ENCODE measurements at places on chromosomes 11 and 22.

- DNase-seq: no peak
Observed at GRCh38 chr11:60182541-60183330, at the start of gene MS4A6A. MS4A6A (minus strand) TSS chr11:60183083; CDS start chr11:60181727, 1,356 bp downstream.

DNA sequence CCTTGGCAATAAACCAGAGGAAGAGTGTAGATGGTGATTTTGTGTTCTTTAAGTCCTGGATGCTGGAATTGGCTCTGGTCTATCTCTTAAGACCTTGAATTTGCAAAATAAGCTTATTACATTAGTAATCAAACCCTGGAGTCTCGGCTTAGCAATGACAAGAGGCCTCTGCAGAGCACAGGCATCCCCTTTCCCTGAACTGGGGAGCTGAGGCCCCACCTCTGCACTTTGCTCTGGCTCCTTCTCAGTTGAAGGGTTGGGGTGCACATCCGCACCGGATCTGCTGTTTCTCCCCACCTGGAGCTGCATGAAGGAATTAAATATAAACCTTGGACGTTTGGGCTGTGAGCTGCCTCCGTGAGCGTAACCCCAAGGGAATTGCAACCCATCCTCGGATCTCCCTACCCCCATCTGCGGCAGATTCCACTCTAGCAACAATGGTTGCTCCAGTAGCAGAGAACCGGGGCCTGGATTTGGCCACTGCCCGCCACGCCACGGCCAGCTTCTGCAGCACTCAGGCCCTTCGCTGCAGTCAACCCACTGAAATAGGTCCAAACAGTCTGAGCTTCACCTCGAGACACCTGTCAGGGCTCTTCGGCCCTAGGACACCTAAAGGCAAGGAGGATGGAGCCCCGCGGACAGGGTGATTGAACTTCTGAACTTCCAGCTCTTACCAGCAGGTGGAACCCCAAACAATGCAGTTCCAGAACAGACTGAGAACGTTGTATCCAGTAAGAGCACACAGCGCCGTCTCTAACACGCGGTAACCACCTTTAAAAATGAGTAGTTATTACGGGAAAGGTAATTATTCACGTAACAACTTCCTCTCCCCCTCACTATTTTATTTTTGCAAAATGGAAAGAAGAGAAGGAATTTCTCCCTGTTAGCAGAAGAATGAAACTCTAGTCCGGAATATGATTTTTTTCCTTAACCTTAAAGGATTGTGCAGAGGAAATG is 54.8 kb upstream of the CAPRIN1 start:
- DNase-seq: peak; percentile 83

DNA sequence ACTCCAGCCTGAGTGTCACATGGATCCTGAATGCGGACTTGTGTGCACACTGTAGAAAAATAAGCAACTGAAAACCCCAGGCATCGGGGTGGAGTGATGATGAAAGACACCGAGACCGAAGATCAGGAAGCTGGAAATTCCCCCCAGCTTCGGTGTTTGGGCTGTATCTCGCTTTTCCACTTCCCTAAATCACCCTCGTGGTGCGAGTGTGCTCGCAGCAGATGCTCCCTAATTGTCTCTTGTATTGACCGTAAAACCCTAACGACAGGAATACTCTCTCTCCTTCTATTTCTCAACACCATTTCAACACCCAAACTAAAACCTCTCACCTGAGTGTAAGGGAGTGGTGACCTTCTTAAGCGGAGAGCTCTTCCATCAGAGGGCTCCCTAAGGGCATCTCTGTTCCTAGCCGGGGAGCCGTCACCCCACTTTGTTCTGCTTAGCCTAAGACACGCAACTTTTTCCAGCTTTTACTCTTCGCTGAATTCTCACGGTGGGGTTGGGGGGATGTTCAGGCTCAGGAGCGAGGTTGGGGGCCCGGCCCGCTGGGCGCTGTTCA is 635 bp upstream of the GRK3 start:
- peak; percentile 68 for DNase-seq

DNA sequence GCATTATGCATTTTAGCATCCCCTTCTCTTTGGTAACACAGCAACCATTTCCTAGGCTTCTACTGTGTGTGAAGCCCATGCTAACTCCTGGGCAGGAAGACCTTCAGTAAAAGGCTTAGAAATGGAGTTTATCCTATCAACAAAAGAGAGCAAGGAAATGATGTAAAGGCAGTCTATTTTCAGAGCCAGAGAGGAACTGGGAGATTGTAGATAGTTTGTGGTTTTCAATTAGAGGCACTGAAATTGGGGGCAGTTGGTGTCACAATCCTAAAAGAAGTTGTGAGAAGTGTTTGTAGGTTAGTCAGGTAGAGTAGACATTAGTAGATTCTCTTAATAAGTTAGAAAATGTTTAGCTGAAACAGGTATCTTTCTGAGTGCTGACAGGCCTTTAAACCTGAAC is 7.1 kb downstream of the ACAD8 start:
- DNase-seq: no peak

DNA sequence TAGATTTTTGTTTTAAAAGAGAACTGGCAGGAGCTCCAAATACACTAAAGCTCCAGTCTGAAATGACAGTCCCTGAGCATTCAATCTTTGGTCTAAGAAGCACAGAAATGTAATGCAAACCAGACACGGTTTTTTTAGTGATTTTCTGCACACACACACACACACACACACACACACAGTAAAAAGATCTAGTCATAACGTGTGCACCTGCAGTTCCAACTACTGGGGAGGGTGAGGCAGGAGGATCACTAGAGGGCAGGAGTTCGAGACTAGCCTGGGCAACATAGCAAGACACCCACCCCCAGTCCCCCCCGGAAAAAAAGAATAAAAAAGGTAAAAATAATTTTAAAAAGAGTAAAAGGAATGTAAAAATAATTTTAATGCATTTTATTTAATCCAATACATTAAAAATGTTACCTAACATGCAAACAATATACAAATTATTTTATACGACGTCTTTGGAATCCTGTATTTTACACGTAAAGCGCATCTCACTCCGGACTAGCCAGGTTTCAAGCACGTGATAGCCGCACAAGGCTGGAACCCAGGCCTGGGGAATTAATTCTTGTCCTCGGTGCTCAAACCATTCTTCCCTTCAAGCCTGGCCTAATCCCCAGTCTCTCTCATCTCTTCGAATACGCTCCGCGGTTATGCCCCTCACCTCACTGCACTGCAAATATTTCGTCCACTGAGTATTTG is 762 bp upstream of the TBC1D22A start:
- DNase-seq: no peak

GRCh38 chr11:115930886-115931547 is 426.8 kb upstream of the CADM1 start:
- no peak for DNase-seq

- DNase-seq: no peak
Observed at GRCh38 chr11:86934926-86935579, 20.1 kb downstream of the FZD4 start.

GRCh38 chr11:68212421-68213134 is 518 bp downstream of the KMT5B start:
- peak; percentile 62 for DNase-seq

GRCh38 chr11:128311742-128312719 is 275.3 kb downstream of the ETS1 start:
- no peak for DNase-seq

- no peak for DNase-seq
Observed at GRCh38 chr22:32331236-32331917, 26.3 kb upstream of the RFPL3 start.

DNA sequence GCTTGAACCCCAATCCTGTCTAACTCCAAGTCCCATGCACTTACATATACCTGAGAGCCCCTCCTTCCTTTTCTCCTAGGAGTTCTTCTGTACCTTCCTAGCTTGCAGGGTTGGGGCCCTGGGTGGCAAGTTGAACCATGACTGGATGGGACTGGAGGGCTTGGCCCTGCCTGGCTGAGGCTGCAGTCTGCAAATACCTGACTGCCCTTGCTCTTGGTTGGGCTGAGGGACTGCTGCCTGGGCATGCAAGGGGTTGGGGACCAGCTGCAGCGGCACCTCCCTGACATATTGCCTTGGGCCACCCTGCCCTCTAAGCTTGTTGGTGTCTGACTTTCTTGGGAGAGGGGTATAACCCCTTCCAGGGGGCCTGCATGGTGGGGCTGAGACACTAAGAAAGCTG is 9.8 kb upstream of the SLC39A13 start:
- DNase-seq: no peak

DNA sequence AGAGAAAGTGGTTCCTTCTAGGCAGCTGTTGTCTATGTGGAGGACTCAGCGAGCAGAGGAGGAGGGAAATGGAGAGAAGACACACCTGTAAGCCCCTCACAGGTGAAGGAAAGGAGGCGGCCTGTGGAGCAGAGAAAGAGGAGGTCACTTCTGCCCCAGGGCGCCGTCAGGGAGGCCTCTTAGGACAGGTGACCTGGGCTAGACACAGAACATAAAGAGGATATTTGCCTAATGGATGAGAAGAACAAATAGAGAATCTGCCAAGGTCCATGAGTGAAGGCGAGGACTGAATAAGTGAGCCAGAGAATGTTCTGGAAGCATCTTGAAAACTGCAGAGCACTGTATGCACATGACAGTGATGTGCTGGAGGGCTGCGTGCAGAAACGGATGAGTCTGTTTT is 2.2 kb upstream of the SCUBE1 start:
- DNase-seq: no peak

DNA sequence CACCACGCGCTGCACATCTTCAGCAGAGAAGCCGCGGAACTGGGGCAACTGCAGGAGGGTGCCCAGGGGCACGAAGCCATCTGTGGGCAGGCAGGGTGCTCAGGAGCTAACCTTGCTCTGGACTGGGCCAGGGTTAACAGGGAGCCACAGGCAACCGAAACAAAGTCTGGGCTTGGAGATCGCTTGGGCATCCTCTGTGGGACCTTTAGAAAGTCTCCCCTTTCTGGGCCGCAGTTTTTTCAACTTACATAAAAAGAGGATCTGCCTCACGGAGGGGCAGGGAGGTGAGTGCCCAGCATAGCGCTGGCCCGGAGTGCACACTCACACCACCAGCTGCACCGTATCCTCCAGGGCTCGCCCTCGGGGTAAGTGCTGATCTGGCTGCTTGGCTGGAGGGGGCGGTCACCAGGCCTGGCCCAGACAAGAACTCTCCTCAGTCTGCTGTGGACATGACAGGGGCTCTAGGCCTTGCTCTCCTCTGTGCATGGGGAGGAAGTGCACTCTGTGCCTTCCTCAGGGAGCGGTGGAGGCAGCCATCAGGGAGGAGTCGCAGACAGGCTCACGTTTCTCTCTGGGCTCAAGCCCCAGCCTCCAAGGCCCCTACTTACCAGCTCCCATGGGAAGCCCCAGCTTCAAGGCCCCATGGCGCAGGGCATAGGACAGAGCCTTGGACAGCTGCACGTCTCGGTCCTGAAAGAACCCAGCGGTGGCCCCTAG is 937 bp downstream of the TRPT1 start:
- no peak for DNase-seq

GRCh38 chr11:62435846-62436660 is 17.2 kb downstream of the SCGB1A1 start:
- DNase-seq: no peak

DNA sequence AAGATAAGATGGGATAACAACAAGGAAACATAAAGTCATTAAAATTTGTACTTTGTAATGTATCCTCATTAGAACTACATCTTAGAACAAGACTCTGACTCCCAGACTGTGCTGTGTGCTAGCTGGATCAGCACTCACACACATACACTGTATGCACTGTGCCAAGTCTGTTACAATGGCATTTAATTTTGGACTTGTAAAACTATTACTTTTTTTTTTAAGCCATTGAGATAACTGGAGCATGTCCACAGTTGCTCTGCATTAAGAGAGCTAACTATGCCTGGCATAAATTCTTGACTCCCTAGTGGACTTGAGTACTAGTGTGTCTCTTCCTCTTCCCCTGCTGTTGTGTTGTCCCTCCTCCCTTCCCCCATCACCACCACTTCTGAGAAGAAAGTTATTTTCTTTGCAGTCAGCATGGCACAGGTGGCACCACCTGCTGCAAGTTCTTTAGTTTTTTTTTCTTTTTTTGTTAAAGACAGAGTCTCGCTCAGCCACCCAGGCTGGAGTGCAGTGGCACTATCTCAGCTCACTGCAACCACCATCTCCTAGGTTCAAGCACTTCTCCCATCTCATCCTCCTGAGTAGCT is 268.6 kb downstream of the TMEM135 start:
- DNase-seq: no peak

GRCh38 chr11:105389952-105390351 is 219.9 kb upstream of the GRIA4 start:
- DNase-seq: no peak

GRCh38 chr11:23780231-23780630 is 716.6 kb upstream of the LUZP2 start:
- no peak for DNase-seq

DNA sequence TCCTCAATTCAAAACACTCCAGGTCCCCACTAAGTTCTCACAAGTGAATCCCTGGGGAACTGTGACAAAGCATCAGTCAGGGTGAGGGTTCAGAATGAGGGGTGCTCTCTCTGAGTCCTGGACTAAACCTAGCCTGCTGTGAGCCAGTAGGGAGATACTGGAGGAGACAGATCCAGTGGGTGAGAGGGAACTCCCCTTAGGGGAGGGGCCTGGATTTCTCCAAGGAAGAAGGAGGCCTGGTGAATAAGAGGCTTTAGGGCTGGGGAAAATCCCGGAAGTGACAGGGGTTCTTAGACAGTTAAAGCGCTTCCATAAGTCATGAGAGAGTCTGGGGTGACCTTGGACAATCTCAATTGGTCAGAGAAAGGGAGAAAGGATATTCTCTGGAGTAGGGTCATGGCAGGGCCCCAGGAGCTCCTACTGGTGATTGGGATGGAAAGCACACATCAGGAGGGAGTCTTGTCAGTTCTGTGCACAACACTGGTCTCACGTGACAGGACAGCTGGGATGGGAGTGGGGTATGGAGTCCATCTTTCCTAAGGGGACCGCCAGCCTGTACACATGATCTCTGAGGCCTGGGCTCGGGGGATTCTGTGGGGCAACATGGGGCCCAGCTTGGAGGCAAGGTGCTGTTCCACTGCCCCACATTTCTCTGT is 1.5 kb downstream of the TBC1D10A start:
- DNase-seq: no peak

- DNase-seq: no peak
Observed at GRCh38 chr11:5204787-5205186, 4.3 kb upstream of the OR51V1 start.

DNA sequence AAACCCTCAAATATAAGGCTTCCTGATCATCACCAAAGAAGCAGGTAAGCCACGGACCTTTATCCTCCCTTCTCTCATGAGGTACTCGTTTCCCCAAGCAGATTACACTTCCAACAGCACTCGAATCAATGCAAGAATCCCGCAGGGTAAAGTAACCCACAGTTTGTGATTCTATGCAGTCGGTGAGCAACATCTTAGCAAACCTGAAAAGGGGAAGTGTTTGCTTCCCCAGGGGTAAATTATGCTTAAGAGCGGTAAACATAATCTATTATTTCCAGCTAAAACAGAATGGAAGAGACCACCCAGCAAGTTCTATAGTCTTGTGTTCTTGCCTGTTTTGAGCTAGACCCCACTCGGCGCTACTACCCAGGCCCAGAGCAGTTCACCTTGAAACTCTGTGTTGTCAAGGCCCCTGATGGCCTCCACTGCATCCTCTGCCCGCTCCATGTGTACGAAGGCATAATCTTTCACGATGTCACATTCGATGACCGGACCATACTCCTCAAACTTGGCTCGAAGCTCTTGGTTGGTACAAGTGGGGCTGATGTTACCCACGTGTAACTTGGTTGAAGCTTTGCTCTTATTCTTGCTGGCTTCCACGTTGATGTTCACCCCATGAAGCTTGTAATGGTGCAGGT is 1.3 kb downstream of the RBM4B start:
- DNase-seq: no peak

GRCh38 chr22:39174498-39175352 is 22.2 kb upstream of the CBX7 start:
- peak; percentile 85 for DNase-seq

GRCh38 chr11:131980888-131981668 is 610.7 kb downstream of the NTM start:
- no peak for DNase-seq
